ENCODE measurements at places on chromosomes 12 and 14. TPM values are rescaled to one million over a fixed set of nuclear protein-coding genes. Genes with fewer than 3 reads are reported as not detected.

DNA sequence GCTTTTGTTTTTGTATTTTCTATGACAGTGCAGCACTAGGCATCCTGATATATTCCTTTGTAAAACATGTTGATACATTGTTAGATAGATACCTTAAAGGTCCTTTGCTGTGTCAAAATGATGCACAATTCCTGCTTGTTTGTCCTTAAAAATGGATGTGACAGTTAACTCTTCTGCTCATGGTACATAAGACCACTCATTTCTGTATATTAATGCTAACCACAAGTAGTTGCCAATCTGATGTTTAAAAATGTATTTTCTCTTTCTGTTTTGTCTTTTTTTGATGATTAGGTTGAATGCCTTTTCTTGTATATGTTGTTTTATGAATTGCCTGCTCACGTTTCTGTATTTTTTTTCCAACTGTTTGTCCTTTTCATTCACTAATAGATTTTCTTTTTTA, 35.1 kb downstream of the ATF7IP start:
- DNase-seq = no peak

- no peak for DNase-seq
These were observed 280.0 kb downstream of the SLC6A15 start for GRCh38 chr12:84632556-84632955.

DNA sequence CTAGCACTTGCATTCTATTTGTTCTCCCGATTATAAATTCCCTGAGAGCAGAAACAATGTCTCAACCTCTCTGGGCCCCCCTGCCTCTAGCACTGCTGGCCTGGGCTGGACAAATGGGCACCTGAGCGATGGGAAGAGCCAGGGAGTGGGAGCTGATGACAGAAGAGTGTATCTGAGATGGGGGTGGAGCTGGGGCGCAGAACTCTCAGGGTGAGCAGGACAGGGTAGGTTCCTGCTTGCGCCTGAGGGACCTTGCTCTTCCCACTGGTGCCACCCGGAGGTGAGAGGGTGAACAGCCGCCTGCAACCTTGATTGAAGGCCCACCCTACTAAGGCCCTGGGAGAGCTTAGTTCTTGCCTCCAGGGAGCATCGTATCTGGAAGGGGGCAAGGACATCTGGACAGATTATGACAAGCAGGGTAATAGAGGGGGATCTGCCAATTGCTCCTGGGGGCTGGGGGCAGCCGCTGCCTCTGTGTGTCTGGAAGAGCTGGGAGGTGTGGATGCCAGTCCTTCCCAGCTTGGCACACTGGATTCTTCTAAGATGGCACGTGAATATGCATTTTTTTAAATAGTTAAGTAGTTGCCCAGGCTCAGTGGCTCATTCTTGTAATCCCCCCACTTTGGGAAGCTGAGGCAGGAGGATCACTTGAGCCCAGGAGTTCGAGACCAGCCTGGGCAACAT, 43.0 kb upstream of the TSPAN9 start:
- no peak for DNase-seq

DNA sequence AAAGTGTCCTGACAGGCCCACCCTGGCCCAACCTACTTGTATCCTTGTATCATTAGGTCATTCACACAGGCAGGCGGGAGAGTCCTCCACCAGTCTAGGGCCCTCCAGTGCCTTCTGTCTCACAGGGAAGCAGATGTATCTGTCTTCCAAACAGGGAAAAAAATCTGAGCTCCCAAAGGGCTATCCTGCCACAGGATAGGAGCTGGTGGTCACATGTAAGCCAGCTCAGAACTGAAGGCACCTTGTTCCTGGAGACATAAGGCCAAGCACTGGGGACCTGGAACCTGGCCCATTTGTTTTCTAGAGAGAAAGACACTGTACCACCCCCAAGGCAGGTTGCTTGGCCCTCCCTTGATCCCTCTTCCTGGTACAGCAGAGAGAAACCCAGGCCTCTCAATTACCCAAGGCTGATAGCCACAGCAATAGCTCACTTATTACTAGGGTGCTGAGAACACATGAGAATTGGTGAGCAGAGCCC, 19.4 kb upstream of the PLEKHH1 start:
- no peak for DNase-seq

GRCh38 chr12:79206871-79207270, 342.3 kb downstream of the SYT1 start:
- DNase-seq = no peak

KRT76 gene
- total RNA-seq = not detected

GRCh38 chr14:71190770-71191374, 283.6 kb downstream of the PCNX1 start:
- DNase-seq = no peak

- no peak for DNase-seq
These were observed 66.5 kb downstream of the BHLHE41 start for GRCh38 chr12:26058308-26058707.

- no peak for DNase-seq
These were observed 77.5 kb upstream of the CPSF6 start for GRCh38 chr12:69161829-69162228.

SCYL2 gene
- total RNA-seq = 44.8 TPM

CD163 gene
- 341 TPM for total RNA-seq

GRCh38 chr12:92775416-92775815, 72.6 kb downstream of the PLEKHG7 start:
- DNase-seq = no peak

GRCh38 chr14:96876747-96877146, 79.6 kb downstream of the VRK1 start:
- no peak for DNase-seq

DNA sequence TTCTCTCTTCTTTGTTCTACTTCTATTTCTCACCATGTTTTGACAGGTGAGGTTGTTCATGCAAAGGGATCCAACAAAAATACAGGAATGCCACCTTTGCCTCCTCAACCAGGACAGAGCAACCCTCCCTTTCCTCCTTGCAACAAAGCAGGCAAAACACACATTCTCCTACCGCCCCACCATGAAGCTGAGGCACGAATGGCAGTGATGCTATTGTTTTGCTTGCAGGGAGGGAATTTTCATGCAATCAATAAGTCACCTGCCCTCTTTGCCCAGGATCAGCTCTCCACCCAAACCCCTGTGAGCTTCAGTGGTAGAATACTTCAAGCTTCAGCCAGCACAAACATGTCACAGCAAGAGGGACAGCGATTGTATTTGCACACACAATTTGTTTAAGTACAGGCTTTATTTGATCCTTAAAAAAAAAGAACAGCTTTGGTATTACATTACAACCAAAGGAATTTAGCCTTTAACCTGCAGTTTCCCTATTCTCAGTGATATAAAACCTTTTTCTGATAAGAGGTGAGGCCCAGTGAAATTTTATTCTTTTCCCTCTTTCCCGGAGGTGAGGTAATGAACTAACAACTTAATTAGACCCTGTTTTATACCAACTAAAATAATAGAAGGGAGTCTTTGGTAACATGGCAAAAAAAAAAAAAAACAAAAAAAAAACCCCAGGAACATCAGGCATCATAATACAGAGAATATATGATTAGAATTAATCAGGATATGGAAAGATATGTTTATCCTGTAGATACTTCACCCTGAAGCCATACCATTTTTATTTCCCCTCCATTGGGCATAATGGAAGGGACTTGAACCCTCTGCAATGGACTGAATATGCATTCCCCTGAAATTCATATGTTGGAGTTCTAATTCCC, 87.0 kb upstream of the EEA1 start:
- no peak for DNase-seq

- no peak for DNase-seq
These were observed 144.7 kb upstream of the TMCC3 start for GRCh38 chr12:94795044-94795443.

ADCK1 gene
- total RNA-seq = 2.2 TPM

- DNase-seq = no peak
These were observed 7.5 kb upstream of the WSB2 start for GRCh38 chr12:118068445-118068844.
